ENCODE measurements at places on chromosomes 2 and 18.

DNA sequence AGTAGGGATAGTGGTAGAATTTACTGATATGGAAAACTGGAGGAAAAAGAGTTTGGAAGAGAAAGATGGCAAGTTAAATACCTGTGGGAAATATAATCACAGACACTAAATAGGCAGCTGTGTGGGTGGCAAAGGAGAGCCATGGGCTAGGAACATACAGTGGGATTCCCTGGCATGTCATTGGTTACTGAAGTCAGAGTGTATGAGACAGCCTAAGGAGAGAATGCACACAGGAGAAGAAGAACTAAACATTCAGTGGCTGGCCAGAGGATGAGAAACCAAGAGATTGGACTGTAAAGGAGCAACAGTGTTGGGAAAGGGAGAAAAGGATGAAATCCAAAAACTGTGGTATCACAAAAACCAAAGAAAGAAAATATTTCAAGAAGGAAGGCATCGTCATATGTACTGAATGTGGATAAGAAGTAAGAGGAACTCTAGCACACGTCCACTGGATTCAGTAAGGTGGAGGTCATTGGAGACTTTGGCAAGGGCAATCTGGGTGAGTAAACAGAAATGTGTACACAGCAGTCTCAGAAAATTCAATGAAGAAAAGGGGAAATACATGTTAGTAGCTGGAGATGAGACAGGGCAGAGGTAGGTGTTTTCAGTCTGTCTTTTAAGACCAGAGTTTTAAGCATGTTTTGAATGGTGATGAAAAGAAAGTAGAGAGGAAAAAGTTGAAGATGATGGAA is 83.3 kb downstream of the SPIRE1 start:
- no peak for DNase-seq
- no peaks in the 10 kb centered on the region for H3K36me3 ChIP-seq
- H3K27me3 ChIP-seq: no peaks in the 10 kb centered on the region
- no peak overlapping the region for H3K27ac ChIP-seq

DNA sequence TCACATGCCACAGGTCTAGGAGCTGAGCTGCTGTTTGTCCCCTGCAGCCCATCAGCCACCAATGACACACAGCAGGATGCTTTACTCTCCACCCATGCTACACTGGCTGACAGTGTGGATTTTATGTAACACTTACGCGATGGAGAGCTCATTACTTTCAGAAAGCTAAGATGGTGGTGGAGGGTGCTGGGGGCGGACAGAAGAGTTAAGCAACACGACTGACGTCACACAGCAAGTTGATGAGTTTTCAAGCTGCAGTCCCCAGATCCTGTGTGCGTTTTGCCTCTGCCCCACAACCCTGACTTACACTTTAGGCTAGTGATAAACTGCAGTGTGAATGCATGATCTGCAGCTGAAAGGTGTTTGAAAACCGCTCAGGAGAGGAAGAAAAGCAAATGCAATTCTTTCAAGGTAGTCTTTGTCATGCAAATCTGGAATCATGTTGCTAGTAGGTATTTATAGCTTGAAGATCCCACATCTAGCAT is 42.4 kb downstream of the MRPS5 start:
- H3K4me1 ChIP-seq: peaks cover 4% of the 10 kb centered on the region
- no peak overlapping the region for H3K4me3 ChIP-seq

DNA sequence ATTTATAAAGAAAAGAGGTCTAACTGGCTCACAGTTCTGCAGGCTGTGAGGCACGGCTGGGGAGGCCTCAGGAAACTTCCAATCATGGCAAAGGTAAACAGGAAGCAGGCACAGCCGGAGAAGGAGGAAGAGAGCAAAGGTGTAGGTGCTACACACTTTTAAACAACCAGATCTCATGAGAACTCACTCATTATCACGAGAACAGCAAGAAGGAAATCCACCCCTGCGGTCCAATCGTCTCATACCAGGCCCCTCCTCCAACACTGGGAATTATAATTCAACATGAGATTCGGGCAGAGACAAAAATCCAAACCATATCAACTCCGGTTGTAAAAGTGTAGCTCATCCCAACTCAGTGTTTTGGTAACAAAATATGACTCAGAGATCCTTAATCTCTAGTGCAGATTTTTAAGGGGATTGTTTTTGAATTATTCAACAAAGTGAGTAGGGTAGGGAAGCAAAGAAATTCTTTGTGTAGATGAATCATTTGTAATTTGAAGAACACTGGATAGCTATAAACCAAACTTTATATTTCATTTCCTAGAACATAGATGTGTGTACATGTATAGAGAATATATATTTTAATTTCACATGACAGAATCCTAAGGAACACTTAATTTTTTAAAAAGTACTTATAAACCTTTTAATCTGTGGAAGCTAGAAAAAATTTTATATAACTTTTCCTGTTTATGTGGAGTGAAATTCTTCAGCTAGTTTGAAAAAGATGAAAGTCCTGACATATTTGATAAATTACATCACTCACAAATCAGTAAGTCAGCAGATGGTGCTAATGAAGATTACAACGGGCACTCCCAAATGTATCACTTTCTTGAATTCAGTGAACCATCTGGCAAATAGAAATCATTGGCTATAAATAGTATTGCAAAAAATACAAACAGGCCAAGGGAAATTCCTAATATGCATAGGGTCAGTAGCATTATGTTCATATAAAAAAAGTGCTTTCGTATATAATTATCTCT is 130.1 kb downstream of the OLA1 start:
- no peaks in the 10 kb centered on the region for H3K36me3 ChIP-seq
- H3K4me3 ChIP-seq: no peak overlapping the region
- H3K4me1 ChIP-seq: peaks cover 3% of the 10 kb centered on the region
- peak; percentile 64 for DNase-seq
- H3K27ac ChIP-seq: no peak overlapping the region
- H3K27me3 ChIP-seq: no peaks in the 10 kb centered on the region

GRCh38 chr18:4134700-4135099 is 320.4 kb downstream of the DLGAP1 start:
- H3K36me3 ChIP-seq: no peaks in the 10 kb centered on the region
- no peak for DNase-seq
- H3K4me1 ChIP-seq: no peaks in the 10 kb centered on the region
- no peak overlapping the region for H3K4me3 ChIP-seq
- H3K27me3 ChIP-seq: no peaks in the 10 kb centered on the region
- no peak overlapping the region for H3K27ac ChIP-seq

DNA sequence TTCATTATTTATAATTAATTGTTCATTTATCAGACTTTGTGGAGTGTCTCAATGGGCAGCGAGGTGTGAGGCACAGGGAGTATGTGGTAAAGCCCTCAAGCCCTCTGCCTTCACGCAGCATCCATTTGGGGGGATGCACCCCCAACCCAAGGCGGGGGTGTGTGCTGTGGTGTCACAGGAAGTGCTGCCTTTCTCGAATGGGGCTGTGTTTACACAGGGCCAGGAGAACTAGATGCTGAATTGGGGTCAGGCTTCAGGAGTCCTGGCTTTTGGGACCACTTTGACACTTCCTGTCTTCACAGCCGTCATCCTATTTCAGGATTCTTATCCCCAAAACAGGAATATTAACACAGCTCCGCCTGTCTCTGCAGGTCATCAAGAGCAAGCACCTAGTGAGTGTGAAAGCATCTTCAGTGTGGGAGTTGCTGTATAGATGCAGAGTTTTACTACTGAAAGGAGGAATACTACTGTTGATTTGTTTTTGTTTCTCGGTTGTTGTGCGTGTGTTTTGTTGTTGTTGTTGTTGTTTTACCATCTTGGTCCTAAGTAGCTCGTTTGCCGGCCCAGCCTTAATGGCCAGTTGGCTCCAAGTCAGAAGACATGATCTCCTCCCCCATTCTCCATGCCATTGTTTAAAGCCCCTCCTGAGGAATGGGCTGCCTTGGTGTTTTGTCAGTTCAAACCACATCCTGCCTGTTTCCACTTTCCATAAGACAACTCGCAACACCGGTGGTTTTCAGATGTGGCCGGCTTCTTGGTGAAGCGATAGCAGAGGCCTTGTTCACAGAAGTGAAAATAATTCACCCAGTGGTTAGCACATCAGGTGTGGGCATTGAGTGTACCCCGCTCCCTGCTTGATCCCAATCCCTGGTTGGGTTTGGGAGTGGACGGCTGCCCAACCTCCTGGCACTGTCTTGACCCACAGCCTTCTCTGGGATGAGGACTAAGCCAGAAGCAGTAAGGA is 221.3 kb downstream of the BCL2 start:
- H3K27ac ChIP-seq: no peak overlapping the region
- no peak overlapping the region for H3K4me3 ChIP-seq
- no peaks in the 10 kb centered on the region for H3K36me3 ChIP-seq
- H3K4me1 ChIP-seq: peaks cover 9% of the 10 kb centered on the region
- DNase-seq: no peak

DNA sequence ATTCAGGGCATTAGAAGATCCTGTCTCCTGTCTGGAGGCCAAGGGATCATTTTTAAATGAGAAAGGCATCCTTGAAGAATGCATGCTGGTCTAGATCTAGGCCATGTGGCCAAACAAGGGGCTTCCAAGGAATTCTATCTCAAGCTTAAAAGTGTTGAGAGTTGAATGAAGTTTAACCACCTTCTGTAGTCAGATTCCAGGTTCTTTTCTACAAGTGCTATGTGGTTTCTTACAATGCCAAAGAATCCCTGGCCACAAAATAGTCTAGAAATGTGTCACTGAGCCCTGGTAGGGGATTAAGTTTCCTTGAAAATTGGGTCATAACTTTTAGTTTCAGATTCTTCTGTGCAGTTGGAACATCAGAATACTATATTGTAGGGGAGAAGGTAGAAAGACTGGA is 640.7 kb upstream of the ACVR2A start:
- no peak overlapping the region for H3K27ac ChIP-seq
- peaks cover 2% of the 10 kb centered on the region for H3K4me1 ChIP-seq
- H3K27me3 ChIP-seq: no peaks in the 10 kb centered on the region
- no peak overlapping the region for H3K4me3 ChIP-seq
- H3K36me3 ChIP-seq: no peaks in the 10 kb centered on the region

GRCh38 chr2:163553601-163554000 is 182.2 kb downstream of the FIGN start:
- no peaks in the 10 kb centered on the region for H3K4me1 ChIP-seq
- H3K27me3 ChIP-seq: no peaks in the 10 kb centered on the region
- no peak for DNase-seq
- H3K36me3 ChIP-seq: no peaks in the 10 kb centered on the region
- H3K27ac ChIP-seq: no peak overlapping the region

DNA sequence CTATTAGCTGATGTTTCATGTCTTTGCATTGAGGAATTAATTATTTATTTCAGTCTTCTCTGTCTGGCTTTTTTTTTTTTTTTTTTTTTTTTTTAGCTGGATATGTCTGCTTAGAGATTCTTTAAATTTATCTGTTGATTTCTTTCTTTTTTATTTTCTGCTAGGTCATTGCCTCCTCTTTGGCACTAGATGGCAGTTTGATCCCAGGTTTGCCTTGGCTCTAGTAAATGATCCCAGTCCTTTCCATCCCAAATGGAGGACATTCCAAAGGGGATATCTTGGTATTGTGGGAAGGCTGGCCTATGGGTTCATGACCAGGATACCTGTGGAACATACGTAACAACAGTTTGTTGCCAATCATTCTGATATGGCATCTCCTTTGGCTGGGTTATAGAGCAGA is 339.5 kb upstream of the GCFC2 start:
- no peak overlapping the region for H3K27ac ChIP-seq
- DNase-seq: no peak
- no peaks in the 10 kb centered on the region for H3K4me1 ChIP-seq
- no peaks in the 10 kb centered on the region for H3K27me3 ChIP-seq
- H3K4me3 ChIP-seq: no peak overlapping the region

GRCh38 chr2:147603447-147603846 is 241.4 kb upstream of the ACVR2A start:
- peaks cover 7% of the 10 kb centered on the region for H3K4me1 ChIP-seq
- no peak overlapping the region for H3K4me3 ChIP-seq
- H3K27me3 ChIP-seq: no peaks in the 10 kb centered on the region
- DNase-seq: peak; percentile 88
- no peaks in the 10 kb centered on the region for H3K36me3 ChIP-seq

- no peaks in the 10 kb centered on the region for H3K36me3 ChIP-seq
- H3K27me3 ChIP-seq: no peaks in the 10 kb centered on the region
- DNase-seq: no peak
Measured at GRCh38 chr2:162934191-162934590, 95.6 kb upstream of the KCNH7 start.

- H3K4me3 ChIP-seq: no peak overlapping the region
- no peaks in the 10 kb centered on the region for H3K36me3 ChIP-seq
- H3K27ac ChIP-seq: no peak overlapping the region
- H3K4me1 ChIP-seq: no peaks in the 10 kb centered on the region
- DNase-seq: no peak
Measured at GRCh38 chr2:154368153-154368552, 330.3 kb upstream of the KCNJ3 start.

DNA sequence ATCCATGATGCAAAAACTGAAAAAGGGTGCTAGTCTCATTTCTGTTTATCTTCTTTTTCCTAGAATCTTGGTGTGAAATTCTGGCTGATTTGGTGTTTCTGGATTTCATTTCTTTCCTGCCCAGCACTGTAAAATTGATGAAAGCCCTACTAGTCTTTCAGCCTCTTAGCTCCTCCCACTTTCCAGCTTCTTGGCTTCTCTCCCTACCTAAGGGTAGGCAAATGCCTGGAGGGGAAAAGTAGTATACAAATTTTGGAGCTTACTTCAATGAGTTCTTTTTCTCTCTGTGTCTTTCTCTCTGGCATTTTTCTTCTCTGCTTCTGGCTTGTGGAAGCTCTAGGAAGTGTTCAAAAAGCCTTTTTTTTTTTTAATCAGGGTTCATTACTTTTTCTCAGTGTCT is 160.5 kb downstream of the XIRP2 start:
- H3K4me3 ChIP-seq: no peak overlapping the region
- H3K27ac ChIP-seq: no peak overlapping the region
- no peaks in the 10 kb centered on the region for H3K36me3 ChIP-seq
- no peaks in the 10 kb centered on the region for H3K27me3 ChIP-seq
- no peaks in the 10 kb centered on the region for H3K4me1 ChIP-seq

DNA sequence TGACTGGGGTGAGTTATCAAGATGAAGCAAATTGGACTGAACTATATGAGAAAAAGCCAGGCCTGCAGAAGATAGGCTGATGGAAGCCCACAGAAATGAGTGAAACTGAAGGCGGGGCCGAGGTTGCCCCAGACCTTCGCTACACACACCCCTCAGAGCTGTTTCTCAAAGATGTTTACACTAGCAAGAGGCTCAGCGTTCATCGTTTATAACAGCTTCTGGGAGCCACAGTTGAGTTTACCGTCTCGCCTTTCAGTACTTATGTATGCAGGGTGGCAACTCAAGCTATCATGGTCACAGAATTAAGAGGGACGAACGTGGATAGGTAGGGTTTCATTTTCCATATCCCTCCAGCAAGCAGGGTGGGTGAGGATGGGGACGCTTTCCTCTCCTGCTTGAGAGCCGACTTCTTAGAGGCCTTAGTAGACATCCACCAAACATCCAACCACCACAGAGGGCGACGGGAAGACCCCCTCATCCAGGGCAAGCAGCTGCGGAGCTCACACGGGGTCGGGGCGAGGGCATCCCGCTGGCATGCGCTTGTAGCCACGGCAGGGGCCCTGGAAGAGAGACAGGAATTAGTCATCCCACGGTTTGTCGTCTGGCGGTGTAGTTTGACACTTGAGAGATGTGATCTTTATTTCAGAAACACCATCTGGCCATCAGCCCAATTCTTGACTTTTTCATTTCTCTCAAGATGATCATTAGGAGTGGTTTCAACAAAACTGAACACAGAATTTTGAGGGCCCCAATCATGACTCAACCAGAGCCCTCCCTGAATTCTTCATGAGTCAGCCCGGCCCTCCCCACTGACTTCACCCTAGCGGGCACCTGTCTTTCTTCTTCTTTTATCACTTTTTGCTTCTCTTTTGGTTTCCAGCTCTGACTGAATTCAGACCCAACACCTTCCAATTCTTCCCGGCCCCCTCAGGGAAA is 109.1 kb upstream of the CTDP1 start:
- H3K4me3 ChIP-seq: no peak overlapping the region
- H3K27me3 ChIP-seq: no peaks in the 10 kb centered on the region
- peaks cover 11% of the 10 kb centered on the region for H3K4me1 ChIP-seq
- H3K27ac ChIP-seq: no peak overlapping the region
- no peak for DNase-seq
